ENCODE measurements at places on chromosomes 11 and 22.
A peak's percentile ranks its signal among the peaks of the same experiment; 100 is the strongest.

- DNase-seq: no peak
Measured at GRCh38 chr11:1458340-1459218, 28.0 kb downstream of the MOB2 start.

DNA sequence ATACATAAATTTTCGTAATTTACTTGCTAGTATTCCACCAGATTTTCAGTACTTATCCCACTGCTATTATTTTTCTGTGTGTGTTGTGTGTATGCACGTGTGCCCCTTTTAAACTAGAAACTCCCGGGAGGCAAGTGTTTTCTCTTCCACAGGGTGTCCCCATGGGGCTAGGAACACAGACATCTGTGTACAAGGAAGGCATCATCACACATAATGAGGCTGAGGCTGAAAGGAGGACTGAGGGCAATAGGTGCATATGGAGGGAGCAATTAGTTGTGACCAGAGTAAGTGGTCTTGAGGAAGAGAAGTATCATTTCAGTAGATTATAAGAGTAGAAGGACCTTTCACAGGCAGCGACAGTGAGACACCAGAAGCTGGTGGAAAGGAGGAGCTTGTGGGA lies 2.1 kb upstream of the DPAGT1 start:
- no peak for DNase-seq

DNA sequence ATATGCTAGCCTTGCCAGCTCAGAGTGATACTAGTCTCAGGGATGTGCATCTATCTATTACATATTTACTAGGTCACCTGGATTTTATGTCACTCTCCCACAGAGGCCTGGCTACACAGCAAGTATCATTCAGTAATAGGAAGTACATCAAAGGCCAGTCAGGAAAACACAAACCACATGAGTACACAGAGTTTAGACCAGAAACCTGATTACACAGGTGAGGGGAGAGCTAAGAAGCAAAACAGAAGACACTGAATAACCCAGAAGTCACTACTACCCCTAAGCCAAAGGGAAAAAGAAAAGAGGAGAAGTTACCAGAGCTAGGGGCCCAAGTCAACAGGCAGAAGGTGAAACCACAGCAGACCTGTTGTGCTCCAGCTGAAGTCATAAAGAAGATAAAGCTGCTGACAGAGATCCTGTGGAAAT lies 13.3 kb downstream of the LPXN start:
- DNase-seq: no peak

DNA sequence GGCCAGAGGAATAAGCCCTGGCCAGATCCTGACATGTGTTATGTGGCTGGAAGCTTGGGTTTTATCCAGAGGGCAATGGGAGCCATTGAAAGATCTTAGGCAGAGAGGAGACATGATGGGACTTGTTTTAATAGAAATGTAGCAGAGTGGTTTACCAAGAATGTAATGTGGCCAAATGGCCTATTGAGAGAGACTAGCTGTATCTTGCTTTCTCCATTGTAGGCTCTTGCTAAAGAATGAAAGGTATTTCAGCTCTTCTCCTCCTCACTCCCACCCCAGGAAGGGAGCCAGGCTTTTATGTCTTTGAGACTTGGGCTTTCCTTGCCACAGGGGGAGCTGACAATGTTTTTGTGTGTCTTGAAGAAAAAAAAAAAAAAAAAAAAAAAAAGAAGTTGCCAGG lies 82.3 kb downstream of the TRIM29 start:
- DNase-seq: no peak

DNA sequence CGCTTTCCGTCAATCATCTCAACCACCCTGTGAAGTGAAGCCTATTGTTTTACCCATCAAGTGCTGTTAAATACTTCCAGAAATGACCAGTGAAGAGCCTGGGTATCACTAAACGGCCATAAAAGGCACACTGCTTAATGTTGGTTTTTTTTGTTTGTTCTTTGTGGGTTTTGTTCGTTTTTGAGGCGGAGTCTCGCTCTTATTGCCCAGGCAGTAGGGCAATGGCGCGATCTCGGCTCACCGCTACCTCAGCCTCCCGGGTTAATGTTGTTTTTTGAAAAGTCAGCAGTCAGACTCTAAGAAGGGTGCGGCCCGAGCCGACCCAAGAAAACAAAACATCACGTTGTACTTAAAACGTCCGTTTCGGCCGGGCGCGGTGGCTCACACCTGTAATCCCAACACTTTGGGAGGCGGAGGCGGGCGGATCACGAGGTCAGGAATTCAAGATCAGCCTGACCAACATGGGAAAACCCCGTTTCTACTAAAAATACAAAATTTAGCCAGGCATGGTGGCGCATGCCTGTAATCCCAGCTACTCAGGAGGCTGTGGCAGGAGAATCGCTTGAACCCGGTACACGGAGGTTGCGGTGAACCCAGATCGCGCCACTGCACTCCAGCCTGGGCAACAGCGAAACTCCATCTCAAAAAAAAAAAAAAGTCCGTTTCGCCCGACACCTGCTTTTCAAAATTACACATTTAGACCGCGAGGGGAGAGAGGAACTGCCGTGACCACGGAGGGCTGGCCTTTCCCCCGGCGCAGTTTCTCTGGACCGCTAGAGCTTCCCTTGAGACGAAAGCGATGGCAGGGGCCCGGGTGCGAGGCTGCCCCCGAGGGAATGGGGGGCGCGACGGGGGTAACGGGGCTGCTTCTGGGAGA lies 714 bp downstream of the CD59 start:
- no peak for DNase-seq

DNA sequence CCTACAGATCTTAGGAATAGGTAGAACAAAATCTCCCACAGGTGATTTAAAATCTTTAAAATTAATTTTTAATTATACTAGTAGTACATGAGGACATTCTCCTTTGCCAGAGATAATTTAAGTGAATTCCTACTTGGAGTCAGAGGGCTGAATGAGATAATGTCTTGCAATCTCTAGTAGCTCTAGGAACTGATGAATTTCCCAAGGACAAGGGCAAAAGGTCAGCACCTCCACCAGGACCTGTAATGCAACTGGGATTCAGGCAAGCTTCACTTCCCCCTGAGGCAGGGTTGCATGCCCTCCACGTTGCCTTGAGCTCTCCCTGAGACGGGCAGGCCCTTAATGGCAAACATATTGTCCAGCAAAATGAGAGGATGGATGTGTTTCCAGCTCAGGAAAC lies 330.3 kb upstream of the PITPNB start:
- no peak for DNase-seq

DNA sequence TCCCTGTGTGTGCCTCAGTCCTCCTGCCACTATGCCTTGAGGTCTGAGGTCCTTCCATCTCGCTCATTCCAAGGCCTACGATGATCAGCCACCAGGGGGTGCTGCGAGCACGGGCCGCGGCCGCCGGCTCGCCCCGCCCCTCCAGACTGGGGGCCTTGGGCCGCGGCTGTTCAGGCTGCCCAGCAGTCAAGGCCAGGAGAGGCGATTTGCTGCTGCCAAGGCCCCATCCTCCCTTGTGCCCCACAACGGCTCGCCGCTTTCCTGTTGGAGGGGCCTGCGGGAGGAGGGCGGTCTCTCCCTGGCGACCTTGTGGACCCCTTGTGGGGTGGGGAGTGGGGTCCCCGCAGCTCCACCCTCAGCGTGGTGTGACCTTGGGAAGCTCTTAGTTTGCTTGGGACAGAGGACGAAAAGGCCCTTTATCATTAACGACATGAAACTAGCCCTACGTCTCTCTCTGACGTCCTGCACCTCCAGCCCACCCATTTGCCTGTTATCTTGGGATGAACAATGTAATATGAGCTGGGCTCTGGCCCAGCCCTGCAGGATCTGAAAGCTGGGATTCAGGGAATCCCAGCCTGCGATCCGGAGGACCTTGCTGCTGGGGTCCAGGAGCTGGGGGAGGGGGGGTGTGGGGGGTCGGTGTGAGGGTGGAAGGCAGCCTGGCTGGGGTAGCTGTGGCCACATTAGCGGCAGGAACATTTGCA lies 5.3 kb upstream of the GALR3 start:
- peak; percentile 56 for DNase-seq

- no peak for DNase-seq
Measured at GRCh38 chr22:33188326-33188725, 130.1 kb upstream of the SYN3 start.

- DNase-seq: no peak
Measured at GRCh38 chr22:33579448-33580093, 340.7 kb downstream of the LARGE1 start.

DNA sequence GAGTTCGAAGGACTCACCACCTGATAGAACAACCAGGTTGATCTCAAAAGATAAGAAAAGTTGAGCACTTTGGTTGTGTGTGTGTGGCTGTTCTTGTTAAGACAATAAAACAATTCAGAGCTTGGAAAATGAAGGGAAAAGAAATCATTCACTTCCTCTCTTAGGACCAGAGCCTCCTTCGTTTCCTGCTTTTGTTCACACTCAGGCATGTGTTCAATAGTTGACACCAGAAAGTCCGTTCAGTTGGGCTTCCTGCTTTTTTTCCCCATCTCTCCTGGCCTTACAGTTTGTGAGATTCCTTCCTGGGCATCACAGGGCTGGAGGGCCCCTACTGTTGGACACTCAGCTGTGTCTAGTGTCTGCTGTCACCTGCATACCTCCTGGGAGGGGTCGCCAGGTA lies 48.0 kb downstream of the TSPAN18 start:
- DNase-seq: no peak

GRCh38 chr11:114586797-114587196 lies 8.8 kb downstream of the NXPE4 start:
- no peak for DNase-seq

DNA sequence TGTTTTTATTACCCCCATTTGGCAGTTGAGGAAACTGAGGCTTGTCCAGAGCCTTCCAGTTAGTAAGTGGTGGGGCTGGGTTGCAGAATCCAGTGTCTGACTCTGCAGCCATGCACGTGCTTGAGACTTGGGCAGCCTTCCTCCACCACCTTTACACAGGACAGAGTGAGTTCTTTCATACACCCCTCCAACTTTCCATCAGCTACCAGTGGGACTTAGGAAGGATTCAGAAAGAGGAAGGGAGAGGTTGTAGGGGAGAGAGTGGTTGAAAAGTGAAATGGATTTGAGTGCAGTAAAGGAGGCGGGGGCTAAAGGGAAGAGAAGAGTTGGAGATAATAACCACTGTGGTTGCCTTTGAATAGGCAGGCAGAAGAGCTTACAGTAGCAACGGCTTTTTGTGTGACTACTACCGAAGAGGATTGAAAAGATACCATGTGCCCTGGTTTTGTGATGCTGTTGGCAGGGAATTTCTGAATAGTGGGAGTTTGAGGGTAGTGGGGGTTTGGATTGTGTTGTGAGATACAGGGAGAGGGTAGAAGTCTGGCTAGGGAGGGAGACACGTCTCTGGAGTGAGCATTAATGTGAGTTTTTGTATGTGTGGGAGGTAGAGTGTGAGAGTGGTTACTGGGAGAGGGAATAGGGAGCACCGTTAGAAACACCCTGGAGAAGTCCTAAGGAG lies 1.7 kb downstream of the UVRAG start:
- DNase-seq: no peak

- no peak for DNase-seq
Measured at GRCh38 chr11:23856654-23857053, 640.2 kb upstream of the LUZP2 start.

DNA sequence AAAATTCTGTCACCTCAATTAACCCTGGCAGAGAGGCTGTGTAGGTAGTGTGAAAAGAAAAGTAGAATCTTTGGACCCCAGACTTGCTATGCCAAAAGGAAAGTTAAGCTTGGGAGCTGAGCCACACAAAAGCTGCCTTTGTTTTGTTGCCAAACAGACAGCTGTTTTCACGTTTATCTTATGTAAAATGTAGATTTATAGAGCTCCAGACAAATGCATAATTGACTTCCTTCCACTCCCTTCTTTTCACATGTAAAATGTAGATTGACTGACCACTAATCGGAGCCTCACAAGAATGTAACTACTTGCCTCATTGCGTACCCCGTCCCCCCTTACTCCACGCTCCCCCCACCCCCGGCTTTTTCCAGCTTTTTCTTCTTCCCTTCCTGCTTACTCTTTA lies 2302.2 kb upstream of the RAG2 start:
- DNase-seq: no peak

DNA sequence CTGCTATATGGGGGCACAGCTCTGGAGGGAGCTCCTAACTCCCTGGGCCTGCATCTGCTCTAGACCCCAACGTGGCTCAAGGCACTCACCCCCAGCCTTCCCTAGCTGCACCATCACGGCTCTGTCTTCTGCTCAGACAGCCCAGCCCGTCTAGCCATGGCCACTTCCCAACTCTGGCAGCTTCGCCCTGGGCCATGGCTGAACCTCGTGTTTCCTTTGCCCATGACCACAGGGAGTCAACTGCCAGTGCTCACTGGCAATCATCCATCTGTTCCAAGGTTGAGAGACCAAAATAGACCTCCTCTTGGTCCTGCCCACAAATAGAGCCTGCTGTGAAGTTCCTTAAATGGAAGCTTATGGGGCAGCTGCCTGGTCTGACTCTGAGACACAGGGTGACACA lies 5.4 kb downstream of the LMO1 start:
- no peak for DNase-seq

- no peak for DNase-seq
Measured at GRCh38 chr11:12674936-12675696, 895 bp downstream of the TEAD1 start.

GRCh38 chr22:27801202-27801615 lies 347 bp downstream of the MN1 start:
- no peak for DNase-seq

- no peak for DNase-seq
Measured at GRCh38 chr11:128890543-128891368, at the start of gene KCNJ5. TSS of gene KCNJ5 (plus strand) at chr11:128891356. CDS start at chr11:128911274, 19,918 bp downstream.

DNA sequence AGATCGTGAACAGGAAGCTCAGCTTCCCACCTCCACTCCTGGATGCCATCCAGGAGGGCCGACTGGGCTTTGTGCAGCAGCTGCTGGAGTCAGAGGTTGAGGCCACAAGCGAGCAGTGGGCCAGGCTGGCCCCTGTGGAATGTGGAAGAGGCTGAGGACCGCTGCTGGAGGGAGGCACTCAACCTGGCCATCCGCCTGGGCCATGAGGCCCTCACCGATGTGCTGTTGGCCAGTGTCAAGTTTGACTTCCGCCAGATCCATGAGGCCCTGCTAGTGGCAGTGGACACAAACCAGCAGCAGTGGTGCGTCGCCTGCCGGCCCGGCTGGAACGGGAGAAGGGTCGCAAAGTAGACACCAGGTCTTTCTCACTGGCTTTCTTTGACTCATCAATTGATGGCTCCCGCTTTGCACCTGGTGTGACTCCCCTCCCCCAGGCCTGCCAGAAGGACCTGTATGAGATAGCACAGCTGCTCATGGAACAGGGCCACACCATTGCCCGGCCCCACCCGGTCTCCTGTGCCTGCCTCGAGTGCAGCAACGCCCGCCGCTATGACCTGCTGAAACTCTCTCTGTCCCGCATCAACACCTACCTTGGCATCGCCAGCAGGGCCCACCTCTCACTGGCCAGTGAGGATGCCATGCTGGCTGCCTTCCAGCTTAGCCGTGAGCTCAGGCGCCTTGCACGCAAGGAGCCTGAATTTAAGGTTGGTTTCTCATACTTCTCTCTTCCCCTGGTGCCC lies 24.9 kb downstream of the ART5 start:
- DNase-seq: no peak

DNA sequence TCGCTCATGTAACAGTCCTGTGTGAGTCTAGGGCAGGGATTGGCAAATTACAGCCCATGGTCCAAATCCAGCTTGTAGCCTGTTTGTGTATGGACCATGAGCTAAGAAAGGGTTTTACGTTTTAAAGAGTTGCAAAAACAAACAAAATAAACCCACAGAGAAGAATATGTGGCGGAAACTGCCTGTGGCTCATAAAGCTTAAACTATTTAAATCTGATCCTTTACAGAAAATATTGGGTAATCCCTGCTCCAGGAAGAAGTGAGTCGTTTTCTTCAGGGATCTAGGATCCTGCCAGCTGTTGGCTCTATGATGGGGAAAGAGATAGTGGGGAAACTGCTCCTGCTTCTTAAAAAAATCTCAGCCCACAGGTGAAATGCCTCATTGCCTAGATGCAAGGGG lies 3.4 kb upstream of the OR6Q1 start:
- DNase-seq: no peak
